ENCODE measurements at places on chromosomes 3 and 15. TPM values are rescaled to one million over a fixed set of nuclear protein-coding genes. Genes with fewer than 3 reads are reported as not detected.
A peak's percentile ranks its signal among the peaks of the same experiment; 100 is the strongest.

Gene SGO1
- 20.0 TPM for total RNA-seq

Gene HDC
- total RNA-seq, result 2.7 TPM

Gene FRMD4B
- total RNA-seq, result 60.9 TPM

Gene A4GNT
- total RNA-seq, result not detected

Gene GOLGA6A
- total RNA-seq, result not detected

GRCh38 chr3:186411994-186412393 is 50.0 kb upstream of the DGKG start:
- peaks cover 18% of the 10 kb centered on the region for H3K27me3 ChIP-seq
- no peak for DNase-seq
- no peak overlapping the region for H3K4me3 ChIP-seq
- H3K4me1 ChIP-seq, result peaks cover 14% of the 10 kb centered on the region
- H3K27ac ChIP-seq, result no peak overlapping the region

DNA sequence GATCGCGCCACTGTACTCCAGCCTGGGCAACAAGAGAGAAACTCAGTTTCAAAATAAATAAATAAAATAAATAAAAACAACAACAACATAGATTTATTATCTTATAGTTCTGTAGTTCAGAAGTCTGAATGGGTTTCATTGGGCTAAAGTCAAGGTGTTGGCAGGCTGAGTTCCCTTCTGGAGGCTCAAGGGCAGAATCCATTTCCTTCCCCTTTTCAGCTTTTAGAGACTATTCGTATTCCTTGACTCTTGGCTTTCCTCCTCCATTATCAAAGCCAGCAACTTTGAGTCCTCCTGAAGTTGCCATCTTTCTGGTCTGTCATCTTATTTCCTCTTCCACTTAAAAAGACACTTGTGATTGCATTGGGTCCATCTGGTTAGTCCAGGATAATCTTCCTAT is 12.1 kb downstream of the BLM start:
- no peak overlapping the region for H3K27ac ChIP-seq
- no peak overlapping the region for H3K4me3 ChIP-seq
- H3K36me3 ChIP-seq, result peaks cover 62% of the 10 kb centered on the region
- H3K27me3 ChIP-seq, result no peaks in the 10 kb centered on the region
- peak; percentile 35 for DNase-seq

- H3K27me3 ChIP-seq, result no peaks in the 10 kb centered on the region
- no peak for DNase-seq
- no peak overlapping the region for H3K27ac ChIP-seq
- no peak overlapping the region for H3K4me3 ChIP-seq
Measured at GRCh38 chr15:37077623-37078351, 22.6 kb downstream of the MEIS2 start.

- no peak overlapping the region for H3K4me3 ChIP-seq
- H3K27ac ChIP-seq, result no peak overlapping the region
- peaks cover 42% of the 10 kb centered on the region for H3K36me3 ChIP-seq
Measured at GRCh38 chr3:53243165-53243564, 12.7 kb downstream of the TKT start.

GRCh38 chr3:116230431-116231020 is 214.8 kb downstream of the LSAMP start:
- no peak overlapping the region for H3K27ac ChIP-seq
- H3K4me3 ChIP-seq, result no peak overlapping the region
- DNase-seq, result no peak
- H3K4me1 ChIP-seq, result no peaks in the 10 kb centered on the region
- H3K36me3 ChIP-seq, result no peaks in the 10 kb centered on the region
- H3K27me3 ChIP-seq, result no peaks in the 10 kb centered on the region

DNA sequence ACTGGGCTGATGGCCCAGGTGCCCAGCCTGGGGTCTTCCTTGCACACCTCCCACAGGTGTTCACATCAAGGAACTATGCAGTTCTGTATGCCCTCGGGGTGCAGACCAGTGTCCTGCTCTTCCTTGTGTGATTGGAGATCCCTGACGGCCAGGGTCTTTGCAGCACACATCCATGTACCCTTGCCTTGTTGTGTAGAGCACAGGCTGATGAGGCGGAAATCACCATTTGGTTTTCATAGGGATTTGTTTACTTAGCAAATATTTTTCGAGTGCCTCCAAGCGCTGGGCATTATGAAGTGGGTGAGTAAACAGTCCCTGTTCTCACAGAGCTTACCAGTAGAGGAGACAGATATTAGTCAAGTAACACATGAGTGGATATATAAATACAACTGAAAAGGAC is 209.3 kb upstream of the UMPS start:
- H3K4me3 ChIP-seq, result no peak overlapping the region
- DNase-seq, result no peak
- H3K4me1 ChIP-seq, result no peaks in the 10 kb centered on the region
- peaks cover 8% of the 10 kb centered on the region for H3K27me3 ChIP-seq
- H3K36me3 ChIP-seq, result no peaks in the 10 kb centered on the region

GRCh38 chr3:137764001-137764433 is at the start of gene SOX14:
Gene SOX14 (plus strand): TSS chr3:137764315. CDS start chr3:137764785, 470 bp downstream.
- H3K4me1 ChIP-seq, result no peaks in the 10 kb centered on the region
- H3K36me3 ChIP-seq, result no peaks in the 10 kb centered on the region
- H3K27me3 ChIP-seq, result peaks cover 79% of the 10 kb centered on the region
- H3K4me3 ChIP-seq, result no peak within 1 kb of the TSS

GRCh38 chr3:171954690-171955383 is 84.5 kb upstream of the FNDC3B start:
- peaks cover 5% of the 10 kb centered on the region for H3K4me1 ChIP-seq
- DNase-seq, result no peak
- H3K27ac ChIP-seq, result no peak overlapping the region
- H3K4me3 ChIP-seq, result no peak overlapping the region

DNA sequence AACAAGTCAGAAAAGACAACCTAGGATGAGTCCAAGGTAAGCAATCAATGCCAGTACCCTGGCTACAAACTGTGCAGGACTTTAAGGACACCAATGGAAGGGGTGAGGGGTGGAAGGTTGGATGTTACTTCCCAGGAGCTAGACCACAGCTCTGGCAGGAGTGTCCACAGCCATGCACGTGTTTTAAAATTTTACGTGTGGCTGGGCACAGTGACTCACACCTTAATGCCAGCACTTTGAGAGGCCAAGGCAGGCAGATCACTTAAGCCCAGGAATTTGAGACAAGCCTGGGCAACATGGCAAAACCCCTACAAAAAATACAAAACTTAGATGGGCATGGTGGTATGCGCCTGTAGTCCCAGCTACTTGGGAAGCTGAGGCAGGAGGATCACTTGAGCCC is 14.7 kb upstream of the HDC start:
- H3K4me3 ChIP-seq, result no peak overlapping the region
- no peak overlapping the region for H3K27ac ChIP-seq
- no peaks in the 10 kb centered on the region for H3K27me3 ChIP-seq
- peak; percentile 47 for DNase-seq
- peaks cover 11% of the 10 kb centered on the region for H3K4me1 ChIP-seq

DNA sequence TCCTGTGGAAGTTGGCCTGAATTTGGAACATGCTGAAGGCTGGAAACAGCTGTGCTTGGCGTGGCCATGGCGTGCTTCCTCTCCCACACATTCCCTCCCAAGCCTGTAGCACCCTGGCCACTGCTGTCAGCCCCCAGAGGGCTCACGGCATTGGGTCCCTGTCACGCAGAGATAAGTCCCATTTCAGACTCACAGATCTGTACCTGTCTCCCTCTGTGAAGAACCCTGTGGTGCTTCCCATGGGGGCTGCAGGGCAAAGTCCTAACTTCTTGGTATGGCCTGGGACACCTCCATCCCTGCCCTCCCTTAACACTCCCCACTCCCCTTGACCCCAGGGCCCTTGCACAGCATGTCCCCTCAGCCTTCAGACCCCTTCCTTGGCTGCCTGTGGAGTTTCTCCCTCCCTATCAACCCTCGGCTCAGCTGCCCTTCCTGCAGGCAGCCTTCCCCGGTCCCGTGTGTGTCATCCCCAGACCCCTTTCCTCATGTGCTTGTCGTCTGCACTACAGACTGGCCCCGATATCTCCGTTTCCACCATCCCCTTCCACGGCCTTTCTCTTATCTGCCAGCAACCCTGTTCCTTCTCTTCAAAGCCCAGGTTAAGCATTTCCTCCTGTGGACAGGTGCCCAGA is 28.6 kb downstream of the ABTB1 start:
- H3K27me3 ChIP-seq, result peaks cover 5% of the 10 kb centered on the region
- no peaks in the 10 kb centered on the region for H3K36me3 ChIP-seq
- no peak for DNase-seq
- no peak overlapping the region for H3K27ac ChIP-seq

DNA sequence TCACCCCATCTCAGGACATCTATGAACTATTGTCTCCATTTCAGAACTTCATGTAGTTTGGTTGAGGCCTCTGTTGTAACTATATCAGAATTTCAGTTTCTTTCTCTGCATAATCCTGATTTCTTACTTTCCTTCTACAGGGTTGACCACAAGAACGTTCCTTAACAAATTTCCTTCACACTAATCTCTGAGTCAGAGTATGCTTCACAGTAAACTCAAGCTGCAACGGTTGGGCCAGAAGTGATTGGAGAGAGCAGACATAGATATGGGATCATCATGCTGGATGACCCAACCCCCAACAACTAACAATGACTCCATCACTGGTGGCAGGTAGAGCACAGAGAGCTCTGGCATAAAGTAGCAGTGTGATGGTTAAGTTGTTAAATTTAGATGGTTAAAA is 128.8 kb upstream of the OSTN start:
- H3K4me1 ChIP-seq, result no peaks in the 10 kb centered on the region
- H3K27me3 ChIP-seq, result no peaks in the 10 kb centered on the region
- no peak for DNase-seq
- H3K27ac ChIP-seq, result no peak overlapping the region

- H3K27ac ChIP-seq, result no peak overlapping the region
- no peak overlapping the region for H3K4me3 ChIP-seq
- H3K4me1 ChIP-seq, result no peaks in the 10 kb centered on the region
Measured at GRCh38 chr3:133230195-133230594, 169.7 kb upstream of the BFSP2 start.

DNA sequence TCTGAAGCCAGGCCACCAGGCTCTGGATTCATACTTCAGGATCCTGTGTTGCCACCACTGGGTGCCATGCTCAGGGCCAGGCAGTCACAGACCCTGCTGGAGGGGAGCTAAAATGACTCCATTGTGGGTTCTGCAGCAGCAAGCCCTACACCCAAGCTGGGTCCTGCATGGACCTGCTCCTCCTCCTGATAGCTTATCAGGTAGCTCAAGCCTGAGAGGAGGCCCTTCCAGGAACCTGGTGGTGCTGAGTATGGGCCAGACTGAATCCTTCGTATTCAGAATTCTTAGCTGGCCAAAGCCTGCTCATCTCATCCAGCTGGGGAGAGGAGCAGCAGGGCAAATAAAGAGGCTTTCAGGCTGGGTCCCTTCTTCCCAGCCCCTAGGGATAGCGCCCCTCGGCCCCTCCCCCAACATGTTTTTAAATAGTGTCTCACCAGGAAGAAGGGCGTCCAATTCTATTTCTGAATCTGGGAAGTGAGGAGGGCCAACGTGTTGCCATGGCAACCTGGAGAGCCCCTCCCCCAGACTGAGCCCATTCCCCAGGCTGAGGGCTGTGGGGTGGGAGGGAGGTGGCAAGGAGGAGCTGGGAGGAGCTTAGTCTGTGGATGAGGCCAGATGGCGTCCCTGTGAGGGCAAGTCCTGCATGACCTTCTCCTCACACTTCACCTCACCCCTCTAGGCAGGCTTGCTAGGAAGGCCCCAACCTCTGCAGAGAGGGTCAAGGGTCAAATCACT is 11.0 kb upstream of the CAMKV start:
- no peak overlapping the region for H3K27ac ChIP-seq
- H3K4me3 ChIP-seq, result no peak overlapping the region
- no peak for DNase-seq
- no peaks in the 10 kb centered on the region for H3K4me1 ChIP-seq

GRCh38 chr3:124829819-124830554 is 57.2 kb downstream of the ITGB5 start:
- no peak overlapping the region for H3K27ac ChIP-seq
- H3K27me3 ChIP-seq, result peaks cover 33% of the 10 kb centered on the region
- H3K4me3 ChIP-seq, result no peak overlapping the region
- H3K36me3 ChIP-seq, result no peaks in the 10 kb centered on the region
- peaks cover 2% of the 10 kb centered on the region for H3K4me1 ChIP-seq

DNA sequence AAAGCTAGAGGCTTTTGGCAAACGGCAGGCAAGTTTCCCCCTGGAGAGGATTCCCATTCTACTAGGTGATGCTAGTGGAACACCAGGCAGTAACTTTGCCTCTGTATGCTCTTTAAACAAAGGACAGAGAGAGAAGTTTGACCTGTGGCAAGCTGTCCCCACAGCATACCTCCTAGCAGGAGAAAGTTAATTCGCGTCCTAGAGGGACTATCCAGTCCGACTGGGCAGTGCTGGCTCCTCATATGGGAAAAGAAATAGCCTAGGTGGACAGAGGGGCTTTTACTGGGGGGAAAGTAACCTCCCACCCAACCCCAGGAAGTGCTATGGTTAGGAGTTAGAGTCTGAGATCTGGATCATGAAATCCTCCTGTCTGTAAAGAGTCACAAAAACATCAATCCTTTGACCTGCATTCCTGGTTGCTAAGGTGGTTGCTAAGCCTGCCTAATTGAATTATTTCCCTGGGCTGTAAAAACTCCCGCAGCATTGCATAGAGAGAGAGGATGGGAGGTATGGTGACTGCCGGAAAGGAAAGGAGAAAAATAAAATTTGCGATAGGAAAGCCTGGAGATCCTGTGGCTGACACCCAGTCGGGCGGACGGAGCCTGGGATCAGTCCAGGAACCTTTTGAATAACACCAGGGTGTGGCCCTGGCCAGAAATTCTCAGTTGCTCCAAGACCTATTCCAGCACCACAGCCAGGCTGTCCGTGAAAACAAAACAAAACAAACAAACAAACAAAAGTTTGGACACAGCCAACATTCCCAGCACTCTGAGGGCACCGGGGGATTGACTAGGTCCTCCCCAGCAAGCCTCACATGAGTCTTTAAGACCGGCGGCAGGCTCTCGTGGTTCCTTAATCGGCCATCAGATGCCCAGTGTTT is 67.7 kb upstream of the ATP11B start:
- no peaks in the 10 kb centered on the region for H3K36me3 ChIP-seq
- peaks cover 8% of the 10 kb centered on the region for H3K4me1 ChIP-seq
- peaks cover 6% of the 10 kb centered on the region for H3K27me3 ChIP-seq
- H3K4me3 ChIP-seq, result no peak overlapping the region
- no peak overlapping the region for H3K27ac ChIP-seq

DNA sequence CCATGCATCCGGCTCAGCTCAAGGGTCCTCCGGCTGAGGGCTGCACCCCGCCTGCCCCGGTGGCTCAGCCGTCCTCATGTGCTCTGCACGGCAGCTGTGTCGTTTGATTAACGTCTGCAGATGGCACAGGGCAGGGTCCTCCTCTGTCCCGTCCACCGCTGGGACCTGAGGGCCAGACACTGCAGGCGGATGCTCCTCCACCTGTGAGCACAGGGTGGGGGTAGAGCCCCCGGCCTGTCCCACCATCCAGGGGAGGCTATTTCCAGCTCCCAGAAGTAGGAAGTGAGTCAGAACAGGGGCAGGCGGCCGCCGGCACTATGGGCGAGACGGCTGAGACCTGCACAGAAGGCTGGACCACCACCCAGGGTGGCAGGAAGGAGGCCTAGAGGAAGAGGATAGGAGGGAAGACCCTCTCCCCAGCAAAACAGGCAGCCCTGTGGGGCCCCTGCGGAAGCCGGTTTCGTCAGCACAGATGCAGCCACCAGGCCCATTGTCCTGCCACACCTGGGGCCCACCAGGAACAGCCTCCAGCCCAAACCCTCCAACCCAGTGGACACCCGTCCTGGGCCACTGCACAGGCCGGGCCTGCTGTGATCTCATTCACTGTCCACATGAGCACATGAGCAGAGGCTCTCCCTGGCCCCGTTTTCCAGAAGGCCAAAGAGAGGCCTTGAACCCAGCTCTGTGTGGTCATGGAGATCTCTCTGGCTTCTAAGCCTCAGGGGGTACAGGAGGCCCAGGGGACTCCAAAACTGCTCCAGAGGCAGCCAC is 12.6 kb upstream of the PLXND1 start:
- H3K27me3 ChIP-seq, result peaks cover 3% of the 10 kb centered on the region
- no peak overlapping the region for H3K27ac ChIP-seq
- H3K4me1 ChIP-seq, result peaks cover 4% of the 10 kb centered on the region
- H3K4me3 ChIP-seq, result no peak overlapping the region
- no peak for DNase-seq
- no peaks in the 10 kb centered on the region for H3K36me3 ChIP-seq

Measured in activated CD4-positive, alpha-beta T cell treated with anti-CD3 and anti-CD28 coated beads, Interleukin-2, amount 10 ng/mL, durations not matched to agents 24 days and 14 days (primary cell).